Nephron progenitor cell (in vitro differentiated cells): ENCODE measurements at places on chromosomes 6 and 20.

GRCh38 chr6:143782481-143782880 is 60.7 kb upstream of the LTV1 start:
- no peak for DNase-seq

- DNase-seq, result no peak
These were observed 16.8 kb upstream of the MYMX start for GRCh38 chr6:44199883-44200282.

DNA sequence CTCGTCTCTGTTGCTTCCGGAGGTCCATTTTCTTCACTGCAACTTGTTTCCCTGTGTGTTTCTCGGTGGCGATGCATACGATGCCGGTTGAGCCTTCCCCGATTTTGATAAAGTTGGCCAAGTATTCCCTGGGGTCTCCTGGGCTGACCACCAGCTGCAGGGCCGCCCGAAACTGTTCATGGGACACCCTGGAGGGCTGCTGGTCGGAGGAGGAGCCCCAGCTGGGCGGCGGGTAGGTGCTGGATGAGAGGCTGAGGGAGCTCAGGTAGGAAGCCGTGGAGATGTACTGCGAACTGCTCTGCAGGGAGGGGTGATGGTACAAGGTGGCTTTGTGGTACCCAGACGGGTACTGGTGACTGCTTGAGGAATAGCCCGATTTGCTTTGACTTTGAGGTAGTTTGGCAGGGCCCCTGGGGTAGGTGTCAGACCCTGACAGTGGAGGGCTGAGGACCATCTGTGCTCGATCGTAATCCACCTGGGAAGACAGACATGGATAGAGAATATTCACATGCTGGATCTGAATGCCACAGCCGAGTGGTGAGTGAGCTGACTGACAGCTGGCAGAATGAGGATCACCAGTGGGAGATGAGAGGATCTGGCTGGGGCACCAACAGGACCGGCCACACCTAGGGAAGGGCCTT is 51.6 kb downstream of the LAMP5 start:
- no peak for DNase-seq

- DNase-seq, result no peak
These were observed 143.9 kb upstream of the RALGAPA2 start for GRCh38 chr20:20856306-20856705.

DNA sequence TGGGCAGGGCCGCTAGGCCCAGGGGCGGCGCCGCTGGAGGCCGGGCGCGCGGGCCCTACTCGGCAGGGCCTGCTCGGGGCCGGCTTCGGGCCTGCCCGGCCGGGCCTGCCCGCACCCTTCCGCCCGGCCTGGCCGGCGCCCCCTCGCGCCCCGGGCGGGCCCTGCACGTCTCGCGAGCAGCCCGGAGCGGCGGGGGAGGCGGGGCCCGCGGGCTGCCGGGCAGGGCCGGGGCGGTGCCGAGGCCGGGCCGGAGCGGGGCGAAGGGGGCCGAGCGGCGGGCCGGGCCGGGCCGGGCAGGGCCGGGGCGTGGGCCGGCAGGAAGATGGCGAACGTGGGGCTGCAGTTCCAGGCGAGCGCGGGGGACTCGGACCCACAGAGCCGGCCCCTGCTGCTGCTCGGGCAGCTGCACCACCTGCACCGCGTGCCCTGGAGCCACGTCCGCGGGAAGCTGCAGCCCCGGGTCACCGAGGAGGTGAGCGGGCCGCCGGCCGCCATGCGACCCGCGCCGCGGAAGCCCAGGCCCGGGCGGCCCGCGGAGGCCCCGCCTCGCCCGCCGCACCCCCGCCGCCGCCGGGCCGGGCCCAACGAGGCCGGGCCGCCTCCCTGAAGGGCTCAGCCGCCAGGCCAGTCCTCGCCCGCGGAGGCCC is at the start of gene NPEPL1:
Gene NPEPL1 (plus strand): TSS at position 222 of the 647 bp plus-strand sequence. CDS start 101 bp downstream, at position 323.
- peak; percentile 68 for DNase-seq

GRCh38 chr6:39203436-39204159 is 25.7 kb downstream of the KCNK5 start:
- no peak for DNase-seq

GRCh38 chr6:86537292-86537861 is 400.0 kb upstream of the HTR1E start:
- DNase-seq, result no peak

DNA sequence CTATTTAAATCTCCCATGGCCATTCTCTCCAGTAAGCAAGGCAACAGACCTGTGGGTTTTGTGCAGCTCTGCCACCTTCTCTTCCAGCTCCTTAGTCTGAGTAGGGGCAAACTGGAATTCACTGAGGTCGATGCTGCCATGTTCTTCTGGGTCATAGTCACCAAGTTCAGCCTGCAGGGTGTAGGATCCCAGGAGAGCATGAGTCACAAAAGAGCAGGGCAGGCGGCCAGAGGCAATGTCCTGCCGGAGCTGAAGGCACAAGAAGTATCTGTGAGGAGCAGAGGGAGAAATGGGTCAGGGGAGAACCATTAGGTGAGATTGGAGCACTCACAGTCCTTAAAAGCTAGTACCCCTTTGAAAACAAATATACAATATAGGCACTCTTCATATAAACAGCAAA is 73.7 kb downstream of the SMLR1 start:
- DNase-seq, result no peak

- DNase-seq, result no peak
These were observed 25.5 kb downstream of the CHD6 start for GRCh38 chr20:41592516-41593216.

GRCh38 chr20:33176101-33176500 is 8.1 kb downstream of the BPIFA2 start:
- no peak for DNase-seq

DNA sequence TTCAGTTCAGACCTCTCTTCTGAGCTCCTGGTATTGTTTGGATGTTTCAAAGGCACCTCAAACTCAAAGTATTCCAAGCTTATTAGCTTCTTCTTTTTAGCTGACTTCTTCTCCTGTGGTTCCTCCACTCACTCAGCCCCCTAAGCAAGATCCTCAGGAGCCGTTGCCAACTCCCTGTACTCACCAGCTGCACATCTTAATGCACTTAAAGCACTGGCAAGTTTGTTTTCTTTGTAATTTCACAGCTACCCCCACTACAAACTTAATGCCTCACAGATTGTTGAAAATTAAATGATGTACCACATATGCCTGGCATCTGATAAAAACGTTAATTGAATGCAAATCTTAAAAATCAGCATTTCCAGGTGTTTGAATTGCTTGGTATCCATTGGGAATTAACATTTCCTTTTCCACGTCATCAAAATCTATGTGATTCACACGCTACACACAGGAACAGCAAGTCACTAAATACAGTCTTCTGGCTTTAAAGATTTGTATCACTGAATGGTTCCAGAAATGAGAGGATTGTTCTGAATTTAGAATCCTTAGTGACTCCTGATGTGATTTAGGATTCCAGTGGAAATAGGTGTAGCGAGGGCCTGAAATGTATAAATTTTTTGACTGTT is 24.5 kb downstream of the CALHM6 start:
- DNase-seq, result no peak

DNA sequence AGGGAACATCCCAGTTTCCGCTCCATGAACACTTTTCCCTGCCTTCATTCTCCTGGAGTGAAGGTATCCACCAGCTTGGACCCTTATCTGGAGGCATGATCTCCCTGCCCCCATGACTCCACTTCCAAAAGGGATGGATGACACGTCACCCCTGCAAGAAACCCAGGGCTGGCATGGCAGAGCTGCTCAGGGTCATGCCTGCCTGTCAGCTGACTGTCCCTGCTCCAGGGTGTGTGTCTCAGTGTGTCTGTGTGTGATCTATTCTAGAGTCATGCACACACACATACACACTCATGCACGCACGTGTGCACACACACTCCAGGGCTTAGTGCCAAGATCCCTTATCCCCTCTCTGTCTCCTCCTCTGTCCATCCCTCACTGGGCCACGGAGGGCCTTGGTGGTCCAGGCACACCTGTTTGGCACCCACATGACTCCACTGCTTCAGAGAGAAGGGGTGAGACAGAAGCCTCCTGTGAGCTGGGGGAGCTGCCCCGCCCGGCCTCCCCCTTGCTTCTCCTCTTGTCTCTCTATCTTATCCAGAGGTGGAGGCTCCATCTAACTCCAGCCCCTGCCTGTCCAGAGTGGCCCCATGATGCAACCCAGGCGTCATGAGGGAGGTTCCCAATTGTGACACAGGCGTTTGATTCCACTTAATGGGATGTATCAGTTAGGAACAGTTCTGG is 290.9 kb downstream of the CDC5L start:
- no peak for DNase-seq
